NCI-H1694 (cell line): ENCODE measurements at places on chromosomes 1 and 21.
A peak's percentile ranks its signal among the peaks of the same experiment; 100 is the strongest.

DNA sequence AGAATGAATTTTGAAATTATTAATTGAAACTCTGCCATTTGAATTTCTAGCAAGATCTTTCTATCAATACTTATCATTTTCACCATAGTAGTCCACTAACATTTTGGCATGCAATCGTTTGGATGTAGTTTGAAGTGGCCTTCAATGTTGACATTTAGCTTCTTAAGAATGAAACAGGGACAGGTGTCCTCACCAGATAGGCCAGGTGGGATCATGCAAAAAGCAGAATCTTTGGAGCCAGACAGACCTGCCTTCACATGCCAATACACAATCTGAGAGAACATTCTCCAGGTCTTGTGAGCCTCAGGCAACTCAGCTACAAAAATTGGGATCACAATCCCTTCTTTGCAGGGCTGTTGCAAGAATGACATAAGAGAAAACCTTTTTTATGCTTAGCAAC, 18.3 kb upstream of the HSPA13 start:
- DNase-seq, result no peak

- DNase-seq, result no peak
Measured at GRCh38 chr1:240005997-240006650, 85.6 kb upstream of the FMN2 start.

DNA sequence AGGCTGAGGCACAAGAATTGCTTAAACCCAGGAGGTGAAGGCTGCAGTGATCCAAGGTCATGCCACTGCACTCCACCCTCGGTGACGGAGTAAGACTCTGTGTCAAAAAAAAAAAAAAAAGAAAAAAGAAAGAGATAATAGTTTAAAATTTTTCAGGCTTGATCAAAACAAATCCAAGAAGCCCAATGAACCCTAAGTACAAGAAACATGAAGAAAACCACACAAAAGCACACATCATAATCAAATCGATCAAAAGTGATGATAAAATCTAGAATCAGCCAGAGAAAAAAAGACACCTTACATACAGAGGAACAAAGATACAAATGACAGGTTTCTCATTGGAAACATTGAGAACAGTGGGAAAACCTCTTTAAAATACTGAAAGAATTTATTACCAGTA, 31.5 kb downstream of the LDLRAD1 start:
- DNase-seq, result no peak

DNA sequence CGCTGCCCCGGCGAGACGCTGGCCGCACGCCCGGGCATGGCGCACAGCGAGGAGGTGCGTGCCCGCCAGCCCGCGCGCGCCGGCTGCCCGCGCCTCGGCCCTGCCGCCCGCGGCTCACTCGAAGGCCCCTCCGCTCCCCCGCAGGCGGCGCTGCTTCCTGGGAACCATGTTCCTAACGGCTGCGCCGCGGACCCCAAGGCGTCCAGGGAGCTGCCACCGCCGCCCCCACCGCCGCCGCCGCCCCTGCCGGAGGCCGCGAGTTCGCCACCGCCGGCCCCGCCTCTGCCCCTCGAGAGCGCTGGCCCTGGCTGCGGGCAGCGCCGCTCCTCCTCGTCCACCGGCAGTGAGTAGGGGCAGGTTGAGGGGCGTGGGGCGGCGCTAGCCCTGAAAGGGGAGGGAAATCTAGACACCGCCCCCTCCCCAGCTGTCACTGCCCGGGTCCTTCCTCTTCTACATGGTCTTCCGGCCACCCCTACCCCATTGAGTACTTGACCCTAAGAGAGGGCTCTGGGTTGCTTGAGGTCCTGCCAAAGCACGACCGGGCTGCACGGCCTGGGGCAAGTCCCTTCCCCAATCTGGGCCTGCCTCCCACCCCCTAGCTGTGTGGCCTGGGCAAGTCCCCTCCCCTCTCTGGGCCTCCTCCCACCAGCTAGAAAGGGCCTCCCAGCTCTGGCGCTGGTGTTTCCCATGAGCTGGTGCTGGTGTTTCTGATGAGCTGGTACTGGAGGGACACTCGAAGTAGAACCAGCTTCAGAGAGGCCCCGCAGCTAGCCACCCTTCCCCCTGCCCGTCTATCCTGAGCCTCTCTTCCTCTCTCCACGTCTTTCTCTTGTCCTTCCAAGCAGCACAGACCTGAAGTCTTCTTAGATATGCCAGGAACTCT, 17.0 kb downstream of the TNFRSF25 start:
- no peak for DNase-seq

DNA sequence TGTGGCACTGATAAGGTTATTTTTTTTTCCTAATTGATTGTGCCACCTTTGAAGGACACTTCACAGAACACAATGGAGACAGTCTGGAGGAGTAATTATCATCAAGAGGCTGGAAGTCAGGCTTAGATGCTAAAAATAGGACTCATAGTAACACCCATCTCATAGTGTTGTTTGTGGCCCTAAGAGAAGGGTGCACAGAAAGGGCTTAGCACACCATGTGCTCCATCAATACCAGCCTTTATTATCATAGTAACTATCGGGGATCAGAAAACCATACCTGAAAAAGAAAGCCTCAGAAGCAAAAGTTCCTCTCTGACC, 11.9 kb downstream of the NIPAL3 start:
- no peak for DNase-seq

DNA sequence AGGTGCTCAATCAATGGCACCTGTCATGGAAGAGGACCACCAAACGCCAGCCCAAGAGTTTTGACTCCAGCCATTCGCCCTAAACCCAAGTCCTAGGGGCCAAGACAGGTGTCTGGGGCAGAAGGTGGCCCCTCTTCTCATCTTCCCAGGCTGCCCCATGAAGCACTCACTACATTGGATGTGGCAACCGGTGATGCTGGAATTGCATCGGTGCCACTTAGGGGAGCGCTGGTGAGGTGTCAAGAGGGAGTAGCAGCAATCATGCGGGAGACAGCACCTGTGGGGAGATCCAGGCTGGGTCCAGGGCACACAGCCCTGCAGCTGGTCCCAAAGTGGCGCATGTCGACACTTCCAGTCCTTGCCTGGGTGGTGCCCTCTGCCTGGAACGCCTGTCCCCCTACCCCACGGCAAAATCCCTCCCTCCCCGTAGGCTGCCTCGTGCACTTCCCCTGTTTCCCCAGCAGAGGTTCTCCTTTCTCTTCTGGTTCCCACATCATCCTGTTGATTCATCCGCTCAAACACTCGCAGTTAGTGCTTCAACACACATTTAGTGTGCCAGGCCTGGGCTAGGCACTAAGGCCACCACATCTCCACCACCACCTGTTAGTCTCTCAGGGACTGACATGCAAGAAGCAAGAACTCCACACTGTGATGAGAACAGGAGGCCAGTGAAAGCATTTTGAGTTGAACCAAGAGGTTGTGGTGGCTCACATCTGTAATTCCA, 18.5 kb downstream of the PLA2G2D start:
- DNase-seq, result peak; percentile 22

GRCh38 chr1:15033264-15033663, 120.3 kb upstream of the TMEM51 start:
- no peak for DNase-seq

DNA sequence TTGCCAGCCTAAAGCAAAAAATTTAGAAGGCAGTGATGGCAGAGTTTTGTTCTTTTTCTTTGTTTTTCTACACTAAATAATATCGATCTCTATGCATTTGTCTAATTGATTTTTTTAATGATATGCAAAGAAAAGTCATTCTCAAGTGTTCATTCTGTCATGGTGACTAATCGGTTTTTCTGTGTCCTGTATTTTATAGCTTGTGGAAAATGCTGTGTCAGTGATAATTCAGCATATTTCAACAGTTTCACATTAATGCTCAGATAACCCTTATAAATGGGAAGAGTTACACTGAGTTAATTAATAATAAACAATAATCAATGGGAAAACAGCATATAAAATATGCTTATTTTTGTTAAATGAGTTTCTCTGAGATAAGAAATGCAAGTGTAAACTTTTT, 824.9 kb downstream of the AMY1C start:
- no peak for DNase-seq

DNA sequence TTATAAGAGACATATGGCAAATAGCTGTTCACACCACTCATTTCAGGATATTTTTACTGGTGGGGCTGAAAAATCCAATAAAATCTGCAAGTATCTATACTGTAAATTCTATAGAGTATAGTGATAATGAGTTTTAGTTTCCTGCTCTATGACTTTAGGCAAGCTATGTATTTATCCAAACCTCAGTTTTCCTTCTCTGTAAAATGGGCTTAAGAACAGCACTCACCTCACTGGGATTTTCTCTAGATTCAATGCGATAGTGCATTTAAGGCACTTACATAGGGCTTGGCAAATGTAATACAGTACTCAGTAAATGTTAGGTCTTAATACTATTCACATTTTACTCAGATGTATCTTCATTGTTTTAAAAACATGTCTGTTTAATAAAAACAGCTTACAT, 168.7 kb downstream of the ATG4C start:
- DNase-seq, result no peak

DNA sequence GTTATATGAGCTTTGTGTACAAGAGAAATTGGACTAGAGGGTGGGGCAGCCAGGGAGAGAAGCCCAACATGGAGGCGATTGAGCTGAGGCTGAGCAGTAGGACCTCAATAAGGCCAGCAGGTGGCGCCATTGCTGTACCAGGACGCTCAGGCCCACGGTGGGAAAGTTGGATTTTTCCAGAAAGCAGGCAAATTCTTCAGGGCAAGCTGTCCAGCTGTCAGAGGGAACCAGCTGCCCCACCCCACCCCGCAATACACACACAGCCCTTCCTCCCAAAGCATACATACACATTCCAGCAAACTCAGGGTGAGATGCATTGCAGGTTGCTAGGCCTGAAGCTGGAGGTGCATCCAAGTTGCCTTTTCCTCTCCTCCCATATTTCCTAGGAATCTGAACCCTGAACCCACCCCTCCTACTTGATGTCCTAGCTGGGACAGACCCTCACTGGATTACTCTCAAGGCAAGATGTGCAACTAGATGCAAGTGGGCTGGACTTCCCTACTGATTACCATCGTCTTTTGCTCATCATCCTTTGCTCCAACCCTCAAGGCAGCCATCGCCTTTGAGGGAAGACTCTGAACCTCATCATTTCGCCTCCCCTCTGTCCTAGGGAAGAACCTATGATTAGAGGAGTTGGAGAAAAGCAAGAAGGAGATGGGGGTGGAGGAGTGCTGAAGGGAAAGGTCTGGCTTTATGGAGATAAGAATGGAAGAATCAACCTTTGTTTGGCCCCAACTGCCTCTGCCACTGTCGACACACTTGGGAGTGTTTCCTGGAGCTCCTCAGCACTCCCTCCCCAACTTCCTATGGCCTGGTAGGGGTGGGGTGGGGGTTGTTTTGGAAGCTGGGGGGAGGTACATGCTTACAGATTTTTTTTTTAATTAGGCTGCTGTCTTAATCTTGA, 25.5 kb downstream of the CD34 start:
- DNase-seq, result peak; percentile 74

DNA sequence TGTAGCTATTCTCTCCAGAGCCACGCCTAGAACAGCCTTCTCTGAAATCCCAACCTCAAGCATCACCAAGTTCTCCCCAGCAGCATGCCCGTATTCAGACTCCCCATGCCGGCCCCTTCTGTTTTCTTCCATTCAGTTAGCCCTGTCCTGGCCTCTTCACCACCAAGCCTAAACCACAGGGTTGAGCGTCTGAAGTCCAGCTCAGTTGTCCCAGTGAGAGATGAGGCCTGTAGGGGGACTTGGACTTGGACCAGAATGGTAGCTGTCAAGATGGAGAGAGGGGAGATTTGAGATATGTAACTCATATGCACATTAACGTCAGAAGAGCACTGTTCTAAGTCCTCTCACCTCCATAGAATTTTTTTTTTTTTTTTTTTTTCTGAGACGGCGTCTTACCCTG, 5.5 kb upstream of the TMEM54 start:
- no peak for DNase-seq

DNA sequence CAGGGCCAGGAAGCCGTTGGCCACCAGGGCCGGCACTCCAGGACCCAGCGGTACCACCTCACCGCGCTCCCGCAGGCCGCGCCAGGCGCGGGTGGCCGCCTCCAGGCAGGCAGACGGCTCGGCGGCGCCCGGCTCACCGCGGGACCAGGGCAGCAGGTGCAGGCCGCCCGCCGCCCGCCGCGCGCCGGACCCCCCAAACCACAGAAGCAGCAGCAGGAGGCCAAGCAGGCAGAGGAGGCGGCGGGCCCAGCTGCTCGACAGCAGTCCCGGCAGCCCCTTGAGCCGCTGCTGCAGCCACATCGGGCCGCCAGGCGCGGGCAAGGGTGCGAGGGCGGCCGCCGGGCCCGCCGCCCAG, 312 bp downstream of the KIAA2013 start:
- no peak for DNase-seq

- no peak for DNase-seq
Measured at GRCh38 chr1:183674339-183674738, 21.2 kb upstream of the APOBEC4 start.

DNA sequence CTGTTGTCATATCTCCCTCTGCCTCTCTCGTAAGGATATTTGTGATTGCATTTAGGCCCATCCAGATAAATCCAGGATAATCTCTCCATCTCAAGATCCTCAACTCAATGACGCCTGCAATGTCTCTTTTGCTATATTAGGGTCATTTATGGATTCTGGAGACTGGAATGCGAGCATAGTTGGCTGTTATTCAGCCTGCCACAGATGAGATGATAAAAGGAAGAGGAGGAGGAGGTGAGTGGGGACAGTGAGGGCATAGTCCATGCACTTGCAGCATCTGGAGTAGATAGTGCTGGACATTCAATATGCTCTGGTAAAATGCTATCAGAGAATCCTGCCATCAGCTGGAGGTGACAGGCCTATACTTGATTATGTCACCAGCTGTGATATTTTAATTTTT, 131.6 kb upstream of the CACNA1E start:
- no peak for DNase-seq

DNA sequence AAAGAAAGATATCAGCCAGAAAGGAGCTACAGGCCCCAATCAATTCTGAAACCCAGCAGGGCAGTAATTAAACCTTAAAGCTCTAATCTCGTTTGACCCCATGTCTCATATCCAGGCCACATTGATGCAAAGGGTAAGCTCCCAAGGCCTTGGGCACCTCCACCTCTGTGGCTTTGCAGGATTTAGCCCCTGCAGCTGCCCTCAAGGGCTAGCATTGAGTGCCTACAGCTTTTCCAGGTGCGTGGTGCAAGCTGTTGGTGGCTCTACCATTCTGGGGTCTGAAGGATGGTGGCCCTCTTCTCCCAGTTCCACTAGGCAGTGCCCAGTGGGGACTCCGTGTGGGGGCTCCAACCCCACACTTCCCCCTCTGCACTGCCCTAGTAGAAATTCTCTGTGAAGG, 429.9 kb downstream of the NPHP4 start:
- DNase-seq, result no peak

GRCh38 chr1:167542109-167543032, 11.2 kb downstream of the CREG1 start:
- DNase-seq, result no peak

DNA sequence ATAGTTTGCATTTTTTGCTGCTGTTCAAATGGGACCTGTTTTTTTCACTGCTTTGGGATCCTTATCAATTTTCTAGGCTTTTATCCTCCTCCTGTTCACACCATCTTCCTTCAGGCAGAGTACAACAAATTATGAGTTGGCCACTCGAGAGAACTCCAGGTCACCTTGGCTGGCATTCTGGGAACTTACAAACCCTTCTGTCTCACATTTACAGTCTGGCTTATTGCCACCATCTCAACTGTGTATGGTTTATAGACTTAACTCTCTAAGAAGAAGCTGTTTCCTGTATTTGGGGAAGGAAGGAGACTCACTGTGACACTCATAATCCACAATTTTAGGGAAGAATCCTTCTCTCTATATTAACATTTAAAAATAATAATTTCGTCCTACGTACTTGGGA, 5.4 kb upstream of the ZNF691 start:
- no peak for DNase-seq
